Kidney tubule cell (primary cell): ENCODE measurements at places on chromosomes 4 and X.

GRCh38 chr4:1579001-1579900 is 104.9 kb downstream of the FAM53A start:
- peak; percentile 74 for DNase-seq

DNA sequence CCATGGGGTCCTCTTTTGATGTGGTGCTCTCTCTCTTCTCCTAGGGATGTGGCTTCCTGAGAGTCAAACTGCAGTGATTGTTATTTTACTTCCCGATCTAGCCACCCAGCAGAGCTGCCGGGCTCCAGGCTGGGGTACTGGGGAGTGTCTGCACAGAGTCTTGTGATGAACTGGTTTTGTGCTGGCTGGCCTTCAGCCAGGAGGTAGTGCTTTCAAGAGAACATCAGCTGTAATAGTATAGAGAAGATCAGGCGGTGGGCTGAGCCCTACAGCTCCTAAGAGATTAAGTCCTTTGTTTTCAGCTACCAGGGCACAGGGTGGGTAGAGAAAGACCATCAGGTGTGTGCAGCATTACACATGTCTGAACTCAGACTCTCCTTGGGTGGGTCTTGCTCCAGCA is 59.0 kb upstream of the AGTR2 start:
- no peak for DNase-seq

DNA sequence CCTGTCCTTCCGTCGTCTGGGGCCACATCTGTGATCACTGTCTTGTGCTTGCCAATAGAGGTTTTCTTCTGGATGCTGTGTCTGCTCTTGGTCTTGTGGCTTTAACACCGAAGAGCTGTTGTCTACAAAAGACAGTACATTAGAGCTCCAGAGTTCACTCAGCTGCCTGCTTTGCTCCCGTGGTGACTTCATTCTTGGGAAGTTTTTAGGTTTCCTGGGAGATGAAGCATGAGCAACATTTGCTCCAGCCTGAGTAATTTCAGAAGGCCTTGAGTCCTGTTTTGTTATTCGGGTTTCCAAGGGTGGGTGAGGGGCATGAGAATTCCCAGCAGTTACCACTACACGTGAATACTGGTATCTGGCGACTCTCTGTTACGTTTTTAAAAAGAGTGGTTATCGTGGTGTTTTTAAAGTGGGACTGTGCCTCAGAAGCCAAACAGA is 189.2 kb downstream of the SHROOM3 start:
- DNase-seq = peak; percentile 98

DNA sequence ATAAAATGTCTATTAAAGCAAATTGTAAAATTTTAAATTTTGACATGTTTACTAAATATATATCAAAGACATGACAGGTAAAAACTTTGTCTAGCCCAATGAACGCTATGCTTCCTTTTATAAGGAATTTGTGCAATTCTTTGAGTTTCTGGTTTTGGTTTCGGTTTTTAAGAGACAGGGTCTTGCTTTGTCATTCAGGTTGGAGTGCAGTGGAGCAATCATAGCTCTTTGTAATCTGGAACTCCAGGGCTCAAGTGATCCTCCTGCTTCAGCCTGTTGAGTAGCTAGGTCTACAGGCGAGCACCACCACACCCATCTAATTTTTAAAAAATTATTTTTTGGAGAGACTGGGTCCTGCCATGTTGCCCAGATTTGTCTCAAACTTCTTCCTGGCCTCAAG is 60.7 kb downstream of the BLTP1 start:
- DNase-seq = no peak

DNA sequence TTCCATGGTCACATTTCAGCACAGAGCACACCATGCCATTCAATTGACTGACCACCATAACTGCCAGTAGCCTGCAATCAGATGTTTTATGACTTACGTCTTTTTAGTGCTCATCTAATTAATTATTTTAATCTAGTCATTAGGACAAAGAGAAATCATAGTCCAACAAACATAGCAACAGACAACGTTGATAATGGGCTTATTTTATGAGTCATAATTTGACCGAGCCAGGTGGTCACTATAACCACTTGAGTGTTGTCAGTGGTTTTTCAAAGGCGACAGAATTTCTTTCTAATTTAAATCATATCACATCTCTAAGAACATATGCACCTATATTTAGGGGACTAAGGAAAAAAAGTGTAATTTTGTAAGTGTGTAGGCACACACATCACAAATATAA is 1.9 kb downstream of the SEC24D start:
- no peak for DNase-seq

- peak; percentile 5 for DNase-seq
Observed at GRCh38 chrX:48676893-48677270, 6.7 kb upstream of the WAS start.

DNA sequence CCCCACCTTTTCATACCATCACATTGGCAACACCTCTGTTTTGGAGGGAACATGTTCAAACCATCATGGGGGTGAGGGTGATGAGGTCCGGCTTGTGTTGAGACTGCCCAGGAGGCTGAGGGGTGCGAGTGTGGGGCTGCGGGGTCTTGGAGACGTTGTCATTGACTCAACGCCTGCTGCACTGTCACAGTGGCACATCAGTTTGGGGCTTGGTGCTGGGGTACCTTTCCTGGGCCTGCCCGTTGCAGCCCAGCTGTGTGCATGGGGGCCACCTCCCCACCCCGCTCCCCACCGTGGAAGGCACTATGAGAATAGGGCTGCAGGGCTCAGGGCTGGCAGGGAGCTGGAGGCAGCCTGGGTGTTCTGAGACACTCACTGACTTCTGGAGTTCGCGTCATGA is 2.3 kb downstream of the HTRA3 start:
- no peak for DNase-seq

DNA sequence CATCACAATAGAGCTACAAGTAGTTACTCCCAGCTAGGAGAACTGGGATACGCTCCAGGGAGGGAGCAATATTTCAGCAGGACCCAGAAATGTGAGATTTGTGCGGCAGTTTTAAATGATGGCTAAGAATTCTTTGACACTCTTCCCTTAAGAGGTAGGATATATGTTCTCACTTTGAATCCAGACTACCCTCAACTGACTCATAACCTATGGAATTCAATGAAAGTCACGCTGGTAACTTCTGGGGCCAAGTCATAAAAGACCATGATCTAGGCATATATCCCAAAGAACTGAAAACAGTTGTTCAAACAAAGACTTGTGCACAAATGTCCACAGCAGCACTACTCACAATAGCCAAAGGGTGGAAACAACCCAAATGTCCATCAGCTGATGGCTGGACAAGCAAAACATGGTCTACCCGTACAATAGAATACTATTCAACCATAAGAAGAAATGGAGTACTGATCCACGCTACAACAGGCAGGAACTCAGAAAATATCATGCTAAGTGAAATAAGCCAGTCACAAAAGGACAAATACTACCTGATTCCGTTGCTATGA is 10.5 kb downstream of the CD99L2 start:
- DNase-seq = no peak

GRCh38 chrX:108270280-108270679 is 167.9 kb downstream of the COL4A6 start:
- DNase-seq = peak; percentile 19

DNA sequence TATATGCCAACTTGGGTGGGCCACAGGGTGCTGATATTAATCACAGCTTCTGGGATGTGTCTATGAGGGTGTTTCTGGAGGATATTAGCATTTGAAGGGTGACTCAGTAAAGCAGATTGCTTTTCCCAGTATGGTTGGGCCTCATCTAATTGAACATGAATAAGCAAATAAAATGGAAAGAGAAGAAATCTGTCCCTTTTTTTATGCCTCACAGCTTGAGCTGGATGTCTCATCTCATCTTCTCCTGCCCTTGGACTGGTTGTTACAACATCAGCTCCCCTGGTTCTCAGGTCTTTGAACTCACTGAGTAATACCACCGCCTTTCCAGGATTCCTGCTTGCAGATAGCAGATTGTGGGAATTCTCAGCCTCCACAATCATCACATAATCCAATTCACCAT is 1149.2 kb downstream of the PCDH18 start:
- no peak for DNase-seq

- no peak for DNase-seq
Observed at GRCh38 chr4:89704651-89705395, 132.1 kb downstream of the SNCA start.

GRCh38 chr4:84878546-84878945 is 87.9 kb downstream of the WDFY3 start:
- DNase-seq = no peak

GRCh38 chr4:101008503-101008902 is 338.8 kb downstream of the PPP3CA start:
- DNase-seq = no peak

DNA sequence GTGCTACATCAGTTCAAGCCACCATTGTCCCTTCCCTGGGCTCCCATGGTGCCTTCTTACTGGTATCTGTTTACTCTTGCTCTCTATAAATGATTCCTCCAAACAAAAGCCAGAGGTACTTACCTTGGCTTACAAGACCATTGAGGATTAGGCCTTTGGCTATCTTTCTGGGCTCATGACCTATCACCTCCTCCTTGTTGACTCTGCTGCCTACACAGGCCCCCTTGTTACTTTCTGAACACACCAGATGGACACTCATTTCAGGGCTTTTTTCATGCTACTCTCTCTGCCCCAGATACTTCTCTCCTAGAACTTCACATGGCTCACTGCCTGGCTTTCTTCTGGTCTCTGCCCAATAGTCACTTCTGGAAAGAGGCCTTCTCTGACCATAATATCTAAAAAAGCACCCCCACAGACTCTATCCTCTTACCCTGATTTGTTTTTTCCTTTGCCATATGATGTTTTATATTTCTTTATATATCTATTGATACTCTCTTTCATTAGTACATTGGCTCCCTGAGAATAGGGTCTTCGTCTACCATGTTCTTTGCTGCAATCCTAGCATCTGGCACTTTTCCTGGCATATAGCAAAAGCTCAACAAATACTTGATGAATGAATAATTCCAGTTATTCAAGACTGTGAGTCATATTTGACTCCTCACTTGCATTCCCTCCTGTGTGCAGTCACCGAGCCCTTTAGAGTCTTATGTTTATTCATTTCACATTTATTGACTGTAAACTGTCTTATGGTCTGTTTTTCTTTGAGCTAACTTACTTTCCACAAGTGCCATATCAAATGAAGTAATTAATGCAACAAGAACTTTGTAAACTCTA is 27.1 kb upstream of the TAPT1 start:
- peak; percentile 81 for DNase-seq

GRCh38 chr4:106142616-106143127 is 173.3 kb downstream of the TBCK start:
- no peak for DNase-seq

DNA sequence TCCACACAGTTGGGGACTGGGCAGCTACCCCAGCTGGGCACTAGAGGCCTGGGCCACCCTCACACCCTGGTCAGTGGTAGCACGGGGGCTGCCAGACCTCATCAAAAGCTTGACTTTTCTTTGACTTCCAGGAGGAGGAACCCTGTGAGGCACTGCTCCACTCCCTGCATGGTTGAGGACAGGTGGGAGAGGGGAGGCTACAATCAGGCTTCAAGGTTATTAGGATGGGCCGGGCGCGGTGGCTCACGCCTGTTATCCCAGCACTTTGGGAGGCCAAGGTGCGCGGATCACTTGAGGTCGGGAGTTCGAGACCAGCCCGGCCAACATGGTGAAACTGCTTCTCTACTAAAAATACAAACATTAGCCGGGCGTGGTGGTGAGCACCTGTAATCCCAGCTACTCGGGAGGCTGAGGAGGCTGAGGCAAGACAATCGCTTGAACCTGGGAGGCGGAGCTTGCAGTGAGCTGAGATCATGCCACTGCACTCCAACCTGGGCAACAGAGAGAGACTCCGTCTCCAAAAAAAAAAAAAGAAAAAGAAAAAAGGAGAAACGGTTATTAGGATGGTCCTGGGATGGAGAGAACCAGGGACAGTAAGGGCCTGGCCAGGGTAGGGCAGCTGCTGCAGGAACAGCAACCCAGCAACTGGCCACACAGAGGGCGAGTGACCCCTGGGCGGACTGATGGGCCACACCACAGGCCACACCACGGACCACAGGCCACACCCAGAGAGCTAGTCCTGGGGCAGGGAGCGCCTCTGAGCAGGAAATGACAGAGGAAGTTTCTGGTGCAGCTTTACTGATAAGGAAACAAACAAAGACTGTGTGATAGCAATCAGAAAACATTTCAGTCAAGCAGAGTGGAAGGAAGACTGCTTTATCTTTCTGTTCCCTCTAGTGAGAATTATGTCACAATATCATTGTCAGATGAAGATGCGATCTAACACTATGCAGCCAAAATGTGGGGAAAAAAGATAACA is 20.5 kb upstream of the OPN1LW start:
- no peak for DNase-seq

- DNase-seq = no peak
Observed at GRCh38 chr4:5096261-5096660, 45.0 kb downstream of the STK32B start.

GRCh38 chr4:11626066-11626465 is 197.4 kb upstream of the HS3ST1 start:
- peak; percentile 97 for DNase-seq

DNA sequence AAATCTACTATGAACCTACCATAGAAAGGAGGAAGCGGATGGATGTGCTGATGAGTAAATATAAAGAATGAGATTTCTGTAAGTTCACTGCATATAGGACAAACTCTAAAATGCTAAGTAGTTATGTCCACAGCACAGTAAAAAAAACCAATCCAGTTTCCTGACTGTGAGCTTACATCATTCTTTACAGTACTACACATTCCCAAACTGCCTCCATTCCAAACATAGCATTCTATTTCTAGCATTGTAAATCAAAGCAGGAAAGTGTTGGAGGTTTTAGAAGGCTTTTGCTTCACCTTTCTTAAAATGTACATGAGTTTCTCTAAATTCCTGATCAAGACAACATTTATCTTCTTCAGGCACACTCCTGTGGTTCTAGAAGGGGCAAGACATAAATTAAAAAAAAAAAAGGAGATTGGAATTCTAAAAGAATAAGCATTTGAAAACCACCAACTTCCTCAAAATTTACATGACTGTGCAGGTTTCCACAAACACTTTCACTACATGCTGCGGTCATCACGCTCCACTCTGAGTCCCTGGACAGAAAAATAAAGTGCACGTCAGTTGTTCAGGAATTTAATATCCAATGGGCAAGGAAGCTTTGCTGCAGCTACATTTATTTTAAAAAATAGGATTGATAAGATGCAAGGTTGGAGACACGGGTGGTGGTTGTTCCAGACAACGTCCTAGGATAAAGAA is 297.6 kb upstream of the STS start:
- DNase-seq = peak; percentile 33

DNA sequence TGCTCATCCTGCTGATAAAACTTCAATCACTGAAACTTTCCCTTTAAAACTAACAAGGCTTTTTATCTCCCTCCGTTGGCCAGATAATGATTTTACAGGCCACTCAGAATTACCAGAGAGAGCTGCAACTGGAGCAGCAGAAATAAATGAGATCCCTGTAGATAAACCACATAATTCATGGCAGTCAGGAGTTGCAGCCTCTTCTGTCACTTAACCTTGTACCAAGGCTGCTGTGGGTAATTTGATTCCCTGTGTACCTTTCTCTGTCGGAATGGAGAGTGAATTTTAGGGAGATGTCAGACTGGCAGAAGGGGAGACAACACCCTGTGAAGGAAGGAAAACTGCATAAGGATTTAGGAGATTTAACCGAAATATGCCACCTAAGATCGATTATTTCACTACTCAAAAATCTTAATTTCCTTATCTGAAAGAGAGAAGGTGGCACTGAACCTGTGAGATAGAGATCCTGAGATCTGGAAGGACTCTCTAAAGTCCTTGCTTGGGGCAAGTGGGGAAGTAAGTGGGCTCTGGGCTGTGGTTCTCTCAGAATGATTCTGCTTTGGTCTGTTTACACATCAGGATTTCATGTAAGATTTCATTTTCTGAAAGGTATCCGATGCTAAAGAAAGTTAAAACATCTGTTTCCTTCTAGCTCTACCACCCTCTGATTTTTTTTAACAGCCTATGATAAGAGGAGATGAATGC is 14.3 kb upstream of the TSPAN5 start:
- no peak for DNase-seq
